ENCODE measurements at places on chromosomes 7 and 10.

GRCh38 chr7:26365077-26365900 is 73.6 kb downstream of the SNX10 start:
- peak; percentile 94 for DNase-seq

DNA sequence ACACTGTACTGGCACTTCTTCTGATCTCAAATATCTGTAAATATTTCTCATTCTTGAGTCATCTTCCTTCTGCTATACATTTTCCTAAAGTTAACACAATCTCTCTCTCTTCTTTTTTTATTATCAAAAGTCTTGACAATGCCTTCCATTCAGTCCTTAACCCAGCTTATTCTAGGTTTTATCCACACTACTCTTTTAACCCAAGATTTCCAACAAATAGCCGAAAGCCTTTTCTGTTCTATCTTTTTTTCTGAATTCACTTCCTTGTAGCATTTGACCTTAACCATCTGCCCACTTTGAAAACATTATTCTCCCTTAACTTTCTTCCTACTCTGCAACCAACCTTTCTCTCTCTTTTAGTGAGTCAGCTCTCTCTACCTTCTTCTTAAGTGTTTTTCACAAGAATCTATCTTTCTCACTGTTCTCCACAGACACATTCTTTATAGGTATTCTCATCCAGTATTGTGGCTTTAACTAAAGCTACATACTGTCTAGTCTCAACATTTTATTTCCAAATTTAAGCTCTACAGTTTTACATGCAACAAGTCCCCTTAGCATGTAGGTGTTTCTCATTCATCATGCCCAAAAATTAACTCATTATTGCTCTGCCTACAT is 915.6 kb downstream of the KCNMA1 start:
- no peak for DNase-seq

DNA sequence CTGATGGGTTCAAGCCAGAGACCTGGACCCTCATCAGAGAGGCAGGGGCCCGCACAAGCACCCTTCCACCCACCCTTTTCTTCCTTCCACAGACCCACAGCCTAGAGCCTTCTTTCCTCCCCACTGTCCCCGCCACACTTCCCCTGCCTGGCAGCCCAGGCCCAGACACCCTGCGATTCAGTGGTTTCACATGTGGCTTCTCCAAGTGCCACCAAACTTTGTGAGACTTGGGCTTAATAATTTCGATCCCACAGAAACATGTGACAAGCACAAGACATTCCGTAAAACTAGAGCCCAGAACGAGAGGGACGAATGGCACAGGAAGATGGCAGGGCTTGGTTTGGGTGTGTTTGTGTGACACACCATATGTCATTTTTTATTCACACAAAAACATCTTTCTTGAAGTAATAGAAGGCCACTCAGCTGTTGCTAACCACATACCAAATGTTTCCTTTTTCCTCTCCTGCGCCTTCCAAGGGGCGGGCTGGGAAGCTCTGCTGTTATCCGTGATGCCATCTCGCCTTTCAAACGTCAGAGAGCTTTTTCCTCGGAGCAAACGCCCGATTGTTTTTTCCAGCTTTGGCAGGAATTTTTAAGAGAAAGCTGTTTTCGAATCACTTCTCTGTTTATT is 162.9 kb downstream of the GRK5 start:
- DNase-seq: peak; percentile 72

DNA sequence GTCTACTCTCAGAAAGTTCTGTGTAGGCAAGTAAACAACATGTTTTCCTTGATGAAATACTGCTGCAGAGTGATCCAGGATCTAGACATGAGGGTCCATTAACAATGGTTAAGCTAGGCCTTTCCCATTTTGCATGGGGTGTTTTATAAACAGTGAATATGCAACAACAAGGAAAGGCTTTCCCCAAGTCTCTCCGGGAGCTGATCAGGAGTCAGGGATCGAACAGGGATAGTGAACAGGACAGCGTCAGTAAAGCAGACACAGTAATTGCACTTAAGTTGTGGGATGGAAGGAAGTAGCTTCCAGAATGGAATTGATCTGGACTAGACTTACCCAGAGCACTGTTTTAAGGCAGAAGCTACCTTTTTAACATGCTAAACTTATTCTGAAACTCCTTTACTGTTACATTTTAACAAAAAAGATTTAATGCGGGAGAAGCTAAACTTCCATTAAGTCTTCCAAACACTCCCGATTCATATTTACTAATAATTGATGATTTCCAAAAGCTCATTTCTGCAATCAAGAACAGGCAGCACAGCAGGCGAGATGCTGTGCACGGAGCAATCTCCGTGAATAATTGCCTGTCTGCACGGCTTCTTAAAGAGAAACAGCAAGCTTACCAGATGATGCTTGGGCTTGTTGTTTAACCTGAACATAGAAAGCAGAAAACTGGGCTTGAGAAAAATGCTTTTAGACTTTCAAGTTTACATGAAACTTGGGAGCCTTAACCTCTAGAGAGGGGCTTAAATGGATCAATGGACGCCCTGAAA is 50.3 kb upstream of the DOCK1 start:
- DNase-seq: no peak

GRCh38 chr10:43203448-43204041 is 63.3 kb downstream of the RASGEF1A start:
- DNase-seq: peak; percentile 23

- DNase-seq: no peak
Measured at GRCh38 chr10:93751124-93751523, 6.6 kb upstream of the LGI1 start.

DNA sequence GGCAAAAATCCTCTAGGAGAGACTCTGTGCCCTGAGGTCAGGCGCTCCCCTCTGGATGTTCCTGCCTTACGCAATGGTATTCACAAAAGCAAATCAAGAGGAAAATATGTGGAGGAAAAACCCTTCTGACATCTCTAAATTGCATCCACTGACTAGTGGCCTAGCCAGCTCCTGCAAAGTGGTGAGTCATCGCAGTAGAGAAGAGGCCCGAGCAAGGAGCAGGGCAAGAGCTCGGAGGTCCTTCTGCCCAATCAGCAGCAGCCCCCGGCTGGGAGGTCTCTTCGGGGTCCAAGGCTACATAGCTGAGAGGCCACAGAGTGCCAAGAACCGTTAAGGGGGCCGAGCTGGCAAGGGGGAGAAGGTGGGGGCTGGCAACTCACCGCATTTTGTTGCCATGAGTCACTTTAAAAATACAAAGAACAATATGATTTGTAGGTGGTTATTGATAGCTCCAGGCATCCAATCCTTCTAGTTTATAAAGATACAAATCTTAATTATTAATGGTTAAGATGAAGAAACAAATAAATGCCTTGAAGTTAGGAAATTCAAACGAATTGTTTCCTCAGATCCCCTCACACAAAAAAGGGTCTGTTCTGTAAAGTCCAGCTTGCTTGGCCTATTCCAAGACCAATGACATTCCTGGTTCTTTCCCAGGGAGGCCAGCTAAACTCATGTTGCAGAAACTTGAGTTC is 161.6 kb downstream of the PKD1L1 start:
- peak; percentile 85 for DNase-seq

GRCh38 chr7:44541028-44541869 is at the start of gene NPC1L1:
Gene NPC1L1 (minus strand): TSS chr7:44541330. CDS start chr7:44541259, 71 bp downstream.
- peak; percentile 10 for DNase-seq

DNA sequence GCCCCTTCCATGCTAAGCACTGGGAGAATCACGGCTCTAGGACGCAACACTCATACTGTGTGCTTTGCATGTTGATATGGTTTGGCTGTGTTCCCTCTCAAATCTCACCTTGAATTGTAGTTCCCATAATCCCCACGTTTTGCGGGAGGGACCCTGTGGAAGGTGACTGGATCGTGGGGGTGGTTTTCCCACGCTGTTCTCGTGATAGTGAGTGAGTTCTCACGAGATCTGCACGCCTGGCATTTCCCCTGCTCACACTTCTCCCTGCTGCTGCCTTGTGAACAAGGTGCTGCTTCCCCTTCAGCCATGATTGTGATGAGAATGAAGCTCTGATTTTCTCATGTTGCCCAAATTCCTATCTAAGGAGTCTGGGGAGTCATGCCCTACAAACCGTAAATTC is 53.0 kb upstream of the ADGRA1 start:
- no peak for DNase-seq

- no peak for DNase-seq
Measured at GRCh38 chr10:59655309-59655708, 54.3 kb downstream of the SLC16A9 start.

DNA sequence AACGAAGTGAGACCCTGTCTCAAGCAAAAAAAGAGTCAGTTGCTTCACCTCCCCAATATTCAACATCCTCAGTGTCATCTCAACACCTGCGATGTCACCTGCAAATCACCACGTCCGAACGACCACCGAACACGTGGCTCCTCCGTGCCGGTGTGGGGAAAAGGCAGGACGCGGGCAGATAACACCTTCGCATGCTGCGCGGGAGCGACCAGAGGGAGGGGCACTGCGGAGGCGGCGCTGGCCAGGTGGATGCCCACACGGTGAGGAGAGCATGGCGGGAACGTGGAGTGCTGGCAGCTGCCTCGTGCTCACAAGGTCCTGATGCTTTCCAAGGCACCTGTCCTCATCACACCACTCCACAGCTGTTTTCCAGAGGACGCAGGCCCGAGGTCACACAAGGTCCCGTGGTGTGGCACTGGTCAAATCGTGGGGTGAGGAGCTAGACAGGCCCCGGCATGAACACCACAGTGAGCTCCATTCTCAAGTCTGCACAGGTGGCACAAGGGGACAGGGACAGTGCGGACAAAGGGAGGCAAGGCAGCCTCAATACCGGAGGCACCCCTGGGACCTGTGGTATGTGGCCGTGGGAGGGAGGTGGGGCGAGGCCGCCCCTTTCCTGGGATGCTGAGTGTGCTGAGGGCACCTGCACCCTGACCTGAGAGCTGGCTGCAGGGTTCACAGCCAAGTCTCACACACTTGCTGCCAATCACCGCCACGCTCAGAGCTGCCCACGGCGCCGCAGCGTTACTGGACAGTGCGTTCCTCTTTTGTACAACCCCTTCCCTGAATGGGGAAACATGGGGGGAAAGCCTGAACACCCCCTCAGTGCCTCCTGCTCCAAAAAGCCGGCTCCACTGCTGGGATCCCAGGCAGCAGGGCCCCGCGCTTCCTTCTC is 13.0 kb downstream of the TUBGCP2 start:
- DNase-seq: no peak

DNA sequence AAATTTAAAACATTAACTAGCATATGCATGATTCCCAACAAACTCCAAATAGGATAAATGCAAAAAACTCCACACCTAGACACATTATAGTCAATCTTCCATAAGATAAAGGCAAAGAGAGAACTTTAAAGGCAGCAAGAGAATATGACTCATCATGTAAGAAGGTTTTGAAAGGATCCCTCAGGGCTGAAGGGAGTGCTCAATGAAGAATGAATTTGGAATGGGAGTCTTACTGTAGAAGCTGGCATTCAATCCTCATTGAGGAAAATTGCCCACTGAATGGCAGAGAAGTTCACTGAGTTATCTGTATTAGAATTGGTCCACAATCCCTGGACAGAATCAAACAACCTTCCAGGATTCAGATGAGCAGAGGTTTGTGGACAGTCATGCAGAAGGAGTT is 26.1 kb upstream of the ZNF365 start:
- no peak for DNase-seq

DNA sequence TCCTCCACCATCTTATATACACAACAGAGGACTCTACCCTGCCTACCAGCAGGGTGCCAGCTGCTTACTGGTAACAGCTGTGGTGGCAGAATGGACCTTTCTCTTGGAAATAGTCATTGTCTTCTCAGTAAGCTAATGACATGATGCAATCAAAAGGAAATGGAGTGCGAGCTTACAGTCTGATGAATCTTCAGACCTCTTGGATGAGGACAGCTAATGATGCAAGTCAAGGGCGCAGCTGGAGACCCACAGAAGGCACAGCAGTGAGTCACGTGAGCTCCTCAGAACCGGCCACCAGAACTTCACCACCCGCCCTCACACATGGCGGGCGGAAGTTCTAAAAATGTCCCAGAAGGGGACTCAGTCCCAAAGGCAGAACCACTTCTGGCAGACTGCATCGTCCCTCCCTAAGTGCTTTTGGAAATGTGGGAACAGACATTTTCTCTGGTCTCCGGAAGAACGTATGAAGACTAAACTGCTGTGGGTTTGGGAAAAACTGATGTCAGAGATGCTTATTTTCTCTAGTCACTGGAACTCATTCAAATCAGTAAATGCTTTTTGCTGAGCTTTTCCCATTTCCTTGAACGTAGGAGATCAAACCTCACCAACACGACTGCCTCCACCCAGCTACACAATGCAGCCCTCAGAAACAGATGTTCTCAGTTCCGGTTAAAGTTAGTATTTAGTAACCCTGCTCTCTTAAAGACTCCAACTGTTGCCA is 96.4 kb downstream of the FAS start:
- DNase-seq: no peak

DNA sequence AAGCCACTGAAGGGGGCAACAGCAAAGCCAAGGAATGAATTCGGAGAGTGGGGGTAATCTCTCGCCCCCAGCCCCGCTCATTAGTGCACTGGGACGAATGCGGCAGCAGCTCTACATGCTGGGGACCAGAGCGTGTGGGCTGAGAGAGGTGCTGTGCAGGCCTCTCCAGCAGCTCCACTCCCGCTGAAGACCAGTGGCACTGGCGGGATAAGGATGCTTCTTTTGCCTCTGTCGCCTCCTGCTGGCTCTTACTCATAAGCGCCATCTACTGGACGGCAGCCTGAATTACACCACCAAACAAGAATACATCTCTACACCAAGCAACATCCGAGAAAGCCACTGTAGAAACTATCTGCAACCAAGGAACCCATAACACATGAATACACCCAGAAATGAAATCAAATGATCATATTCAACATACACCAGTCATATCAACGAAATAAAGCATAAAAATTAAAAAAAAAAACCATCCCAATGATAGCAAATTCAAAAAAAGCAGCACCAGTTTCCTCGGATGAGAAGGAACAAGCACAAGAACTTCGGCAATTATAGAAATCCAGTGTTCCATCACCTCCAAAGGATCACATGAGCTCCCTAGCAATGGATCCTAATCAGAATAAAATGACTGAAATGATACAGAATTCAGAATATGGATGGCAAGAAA is 79.0 kb upstream of the TMEM168 start:
- peak; percentile 60 for DNase-seq

GRCh38 chr10:2641028-2641427 is 426.3 kb upstream of the PFKP start:
- DNase-seq: no peak

DNA sequence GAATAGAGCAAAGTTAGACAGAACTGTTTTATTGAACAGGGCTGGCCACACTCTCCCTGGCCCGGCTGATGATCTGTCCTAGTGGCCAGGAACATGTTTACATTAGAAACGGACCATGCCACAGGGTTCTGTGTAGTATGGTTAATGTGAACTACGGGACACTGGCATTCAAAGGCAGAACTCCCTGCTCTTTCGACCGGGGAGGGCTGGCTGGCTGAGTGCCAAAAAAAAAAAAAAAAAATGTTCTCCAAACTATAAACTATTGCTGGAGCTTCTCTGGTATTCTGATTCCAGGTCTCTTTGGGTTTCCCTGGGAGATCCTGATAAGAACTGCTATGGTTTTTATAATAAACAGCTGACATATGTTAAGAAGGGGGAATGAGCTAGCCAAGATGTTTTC is 1262.6 kb upstream of the SORCS1 start:
- no peak for DNase-seq

GRCh38 chr7:88071994-88072714 is 138.1 kb downstream of the ADAM22 start:
- DNase-seq: no peak

Data from common myeloid progenitor, CD34-positive (primary cell).